ENCODE measurements at places on chromosomes 13 and 19.

GRCh38 chr19:19542507-19542906, 4.4 kb downstream of the CILP2 start:
- DNase-seq = no peak

- no peak for DNase-seq
These were observed 50.5 kb downstream of the SLITRK1 start for GRCh38 chr13:83831796-83832195.

DNA sequence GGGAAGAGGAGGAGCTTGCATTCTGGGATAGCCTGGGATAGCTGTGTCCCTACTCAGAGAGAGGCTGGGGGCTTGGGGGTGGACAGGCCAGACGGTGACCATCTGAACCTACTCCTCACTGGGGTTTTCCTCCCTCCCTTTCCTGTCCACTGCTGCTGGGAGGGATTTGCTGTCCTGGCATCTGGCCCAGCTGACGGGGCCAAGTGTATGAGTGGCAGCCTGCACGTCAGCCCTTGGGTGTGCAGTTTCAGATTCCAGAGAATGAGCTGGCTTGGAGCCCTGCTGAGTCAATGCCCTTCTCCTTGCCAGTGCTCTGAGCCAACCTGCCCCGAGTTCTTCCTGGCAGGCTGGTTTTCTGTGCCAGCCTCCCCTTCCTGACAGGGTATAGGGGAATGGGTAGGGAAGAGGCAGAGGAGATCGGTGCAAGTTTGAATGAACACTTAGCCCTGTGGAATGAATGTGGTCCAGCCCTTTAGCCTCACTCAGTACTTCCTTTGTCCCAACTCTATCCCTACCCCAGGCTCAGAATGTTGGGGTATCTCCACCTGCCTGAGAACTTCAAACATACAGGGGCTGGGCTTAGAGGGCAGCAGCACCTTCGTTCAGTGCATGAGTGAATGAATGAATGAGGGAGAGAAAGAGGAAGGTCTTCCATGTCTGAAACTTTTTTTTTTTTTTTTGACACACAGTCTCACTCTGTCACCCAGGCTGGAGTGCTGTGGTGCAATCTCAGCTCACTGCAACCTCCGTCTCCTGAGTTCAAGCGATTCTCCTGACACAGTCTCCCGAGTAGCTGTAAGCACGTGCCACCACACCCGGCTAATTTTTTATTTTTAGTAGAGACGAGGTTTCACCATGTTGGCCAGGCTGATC, 1.8 kb upstream of the ANGPTL4 start:
- DNase-seq = no peak

DNA sequence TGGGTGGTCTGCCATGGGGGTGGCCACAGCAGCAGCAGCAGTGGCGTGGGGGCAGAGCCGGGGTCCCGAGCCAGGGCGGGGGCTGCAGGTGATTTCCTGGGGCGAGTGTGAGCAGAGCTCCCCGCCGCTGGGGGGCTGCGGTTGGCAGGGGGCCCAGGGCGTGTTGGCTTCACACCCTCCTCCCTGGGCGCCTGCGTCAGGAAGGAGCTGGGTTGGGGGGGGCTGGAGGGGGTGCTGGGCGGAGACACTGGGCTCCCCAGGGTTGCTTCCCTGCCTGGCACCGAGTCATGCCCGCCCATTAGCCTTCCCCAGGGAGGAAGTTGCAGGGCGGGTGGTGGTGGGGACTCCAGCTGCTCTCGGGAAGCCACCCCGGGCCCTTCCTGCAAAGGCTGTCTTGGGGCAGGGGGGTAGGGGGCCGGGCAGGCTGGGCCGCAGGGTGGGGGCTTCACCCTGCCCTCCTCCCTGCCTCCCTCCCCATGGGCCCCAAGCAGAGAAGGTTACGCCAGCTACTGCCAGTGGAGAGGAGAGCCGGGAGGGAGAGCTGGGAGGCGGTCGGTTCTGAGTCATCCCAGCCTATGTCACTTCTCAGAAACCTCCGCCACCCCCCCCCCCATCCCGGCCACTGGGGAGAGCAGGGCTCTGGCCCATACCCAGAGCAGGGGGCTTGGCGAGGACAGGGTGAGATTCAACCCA, 4.6 kb downstream of the MIDN start:
- no peak for DNase-seq

Data from GM10248 (cell line).